AG10803 (cell line): ENCODE measurements at places on chromosomes 1 and 21.

GRCh38 chr1:152953761-152954160 is 6.8 kb downstream of the SPRR5 start:
- DNase-seq, result no peak

DNA sequence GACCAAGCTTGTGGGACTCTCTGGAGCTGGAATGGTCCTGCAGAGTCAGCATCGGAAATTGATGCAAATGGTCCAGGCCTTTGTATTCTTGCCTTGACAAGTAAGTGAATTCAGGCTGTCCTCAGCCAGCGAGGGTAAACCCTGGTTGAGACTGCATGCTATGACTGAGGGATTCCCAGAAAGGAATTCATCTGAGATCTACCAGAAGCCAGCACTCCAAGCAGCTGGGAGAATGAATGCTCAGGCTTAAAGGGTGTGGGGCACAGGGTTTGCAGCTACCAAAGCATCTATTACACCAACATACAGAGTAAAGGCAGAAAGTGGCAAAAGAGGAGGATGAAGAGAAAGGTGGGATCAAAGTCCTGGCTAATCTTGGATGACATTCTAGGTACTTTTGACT is 257.0 kb upstream of the LYPLAL1 start:
- no peak for DNase-seq

DNA sequence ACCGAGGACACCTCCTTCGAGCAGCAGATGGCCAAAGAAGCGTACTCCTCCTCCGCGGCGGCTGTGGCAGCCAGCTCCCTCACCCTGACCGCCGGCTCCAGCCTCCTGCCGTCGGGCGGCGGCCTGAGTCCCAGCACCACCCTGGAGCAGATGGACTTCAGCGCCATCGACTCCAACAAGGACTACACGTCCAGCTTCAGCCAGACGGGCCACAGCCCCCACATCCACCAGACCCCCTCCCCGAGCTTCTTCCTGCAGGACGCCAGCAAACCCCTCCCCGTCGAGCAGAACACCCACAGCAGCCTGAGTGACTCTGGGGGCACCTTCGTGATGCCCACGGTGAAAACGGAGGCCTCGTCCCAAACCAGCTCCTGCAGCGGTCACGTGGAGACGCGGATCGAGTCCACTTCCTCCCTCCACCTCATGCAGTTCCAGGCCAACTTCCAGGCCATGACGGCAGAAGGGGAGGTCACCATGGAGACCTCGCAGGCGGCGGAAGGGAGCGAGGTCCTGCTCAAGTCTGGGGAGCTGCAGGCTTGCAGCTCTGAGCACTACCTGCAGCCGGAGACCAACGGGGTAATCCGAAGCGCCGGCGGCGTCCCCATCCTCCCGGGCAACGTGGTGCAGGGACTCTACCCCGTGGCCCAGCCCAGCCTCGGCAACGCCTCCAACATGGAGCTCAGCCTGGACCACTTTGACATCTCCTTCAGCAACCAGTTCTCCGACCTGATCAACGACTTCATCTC is 106.8 kb upstream of the VAMP3 start:
- no peak for DNase-seq

GRCh38 chr1:58255192-58255591 is 291.3 kb downstream of the OMA1 start:
- DNase-seq, result no peak

DNA sequence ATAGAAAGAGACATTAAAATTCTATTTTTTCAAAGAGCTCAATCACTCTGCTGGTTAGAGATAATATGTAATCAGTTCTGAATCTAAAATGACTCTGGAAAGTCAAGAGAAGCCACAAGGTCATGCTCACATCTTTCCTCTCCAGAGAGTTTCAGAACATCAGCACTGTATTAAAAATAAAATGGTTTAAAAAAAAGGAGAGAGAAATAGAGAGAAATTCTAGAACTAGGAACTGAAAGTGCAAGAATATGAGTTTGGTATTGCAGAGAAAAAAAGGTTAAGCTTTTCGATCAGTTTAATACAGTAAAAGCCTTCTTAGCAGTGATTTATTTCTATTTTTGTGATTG is 44.0 kb upstream of the DIPK1A start:
- DNase-seq, result no peak

GRCh38 chr1:208269338-208269666 is 25.1 kb upstream of the PLXNA2 start:
- peak; percentile 49 for DNase-seq

- no peak for DNase-seq
These were observed 538.5 kb downstream of the NEGR1 start for GRCh38 chr1:71743862-71744261.

DNA sequence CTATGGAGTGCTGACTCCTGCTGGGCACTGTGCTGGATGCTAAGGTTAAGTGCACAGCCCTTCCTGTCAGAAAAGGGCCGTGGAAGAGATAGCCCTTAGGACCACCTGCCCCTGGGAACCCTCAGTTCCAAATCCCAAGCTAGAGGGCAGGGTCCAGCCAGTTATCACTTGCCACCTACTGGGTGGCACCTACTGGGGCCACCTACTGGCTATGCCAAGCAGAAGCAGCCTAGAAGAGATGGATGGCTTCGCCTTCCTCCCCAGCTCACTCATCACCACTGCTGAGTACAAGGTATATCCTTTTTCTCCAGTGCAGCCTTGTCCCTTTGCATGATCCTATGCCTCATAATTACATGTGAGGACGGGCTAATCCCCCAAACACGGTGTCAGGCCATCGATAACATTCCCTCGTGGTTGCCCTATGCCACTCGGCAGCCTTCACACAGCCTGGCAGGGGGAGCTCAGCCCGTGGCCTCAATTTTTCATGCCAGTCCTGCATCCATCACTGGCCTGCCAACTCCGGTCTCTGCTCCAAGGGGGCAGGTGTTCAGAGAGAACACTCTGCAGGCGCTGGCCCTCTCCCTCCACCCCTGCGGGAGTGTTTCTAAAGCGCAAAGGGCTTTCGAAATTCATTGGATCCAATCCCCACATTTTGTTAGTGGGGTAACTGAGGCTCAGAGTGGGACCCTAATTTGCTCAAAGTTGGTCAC is 49.0 kb downstream of the SYT2 start:
- DNase-seq, result no peak

GRCh38 chr21:32782698-32783097 is 11.1 kb upstream of the PAXBP1 start:
- peak; percentile 24 for DNase-seq

DNA sequence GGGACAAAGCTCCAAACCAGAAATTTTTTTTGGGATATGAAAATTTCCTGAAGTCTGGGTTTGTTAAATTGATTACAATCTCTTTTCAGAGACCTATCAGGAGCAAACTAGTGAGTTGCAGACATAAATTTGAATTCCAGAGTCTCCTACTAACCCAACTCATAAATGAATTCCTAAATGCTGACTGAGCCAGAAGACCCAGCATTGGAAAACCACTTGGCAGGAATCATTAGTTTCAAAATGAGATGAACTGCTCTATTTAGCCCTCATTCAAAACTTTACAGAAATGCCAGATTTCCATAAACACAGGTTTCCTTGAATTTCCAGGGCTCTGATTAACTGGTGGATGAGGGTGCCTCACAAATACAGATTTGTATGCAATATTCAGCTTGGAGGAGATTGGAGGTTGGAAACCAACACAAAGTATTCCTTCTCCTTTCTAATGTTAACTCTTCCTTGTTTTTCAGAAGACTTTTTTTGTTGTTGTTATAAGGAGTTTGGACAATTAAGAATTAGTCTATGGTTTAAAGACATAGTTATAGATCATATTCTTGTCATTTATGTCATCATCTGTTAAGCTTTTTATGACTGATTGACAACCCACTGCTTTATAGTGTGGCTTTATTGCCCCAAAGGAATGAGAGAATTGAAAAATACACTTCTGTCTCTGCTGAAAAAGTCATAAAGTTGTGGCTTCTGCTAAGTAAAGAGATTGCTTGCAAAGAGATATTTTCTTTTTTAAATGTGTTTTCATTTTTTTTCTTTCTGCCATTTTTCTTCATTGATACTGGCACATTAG is 222.8 kb downstream of the HLX start:
- peak; percentile 85 for DNase-seq

DNA sequence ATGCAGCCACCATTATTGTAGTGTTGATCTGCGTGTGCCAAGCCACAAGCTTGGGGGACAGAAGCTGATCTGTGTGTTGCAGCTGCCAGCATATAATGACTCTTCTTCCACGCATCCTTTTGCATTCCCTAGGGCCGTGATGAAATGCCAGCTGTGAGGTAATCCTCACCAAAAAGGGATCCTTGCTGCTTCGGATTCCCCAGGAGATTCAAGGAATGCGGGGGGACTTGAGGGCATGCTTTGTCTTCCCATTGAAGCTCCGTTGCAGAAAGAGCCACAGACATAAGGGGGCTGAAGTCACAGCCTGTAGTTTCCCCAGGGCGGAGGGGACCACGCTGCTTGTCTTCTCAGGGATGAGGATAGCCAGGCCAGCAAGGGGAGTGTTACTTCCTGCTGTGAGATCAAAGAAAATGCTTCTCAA is 281.6 kb upstream of the FMN2 start:
- peak; percentile 42 for DNase-seq

- no peak for DNase-seq
These were observed 2.5 kb upstream of the TFAP2E start for GRCh38 chr1:35570589-35571137.

DNA sequence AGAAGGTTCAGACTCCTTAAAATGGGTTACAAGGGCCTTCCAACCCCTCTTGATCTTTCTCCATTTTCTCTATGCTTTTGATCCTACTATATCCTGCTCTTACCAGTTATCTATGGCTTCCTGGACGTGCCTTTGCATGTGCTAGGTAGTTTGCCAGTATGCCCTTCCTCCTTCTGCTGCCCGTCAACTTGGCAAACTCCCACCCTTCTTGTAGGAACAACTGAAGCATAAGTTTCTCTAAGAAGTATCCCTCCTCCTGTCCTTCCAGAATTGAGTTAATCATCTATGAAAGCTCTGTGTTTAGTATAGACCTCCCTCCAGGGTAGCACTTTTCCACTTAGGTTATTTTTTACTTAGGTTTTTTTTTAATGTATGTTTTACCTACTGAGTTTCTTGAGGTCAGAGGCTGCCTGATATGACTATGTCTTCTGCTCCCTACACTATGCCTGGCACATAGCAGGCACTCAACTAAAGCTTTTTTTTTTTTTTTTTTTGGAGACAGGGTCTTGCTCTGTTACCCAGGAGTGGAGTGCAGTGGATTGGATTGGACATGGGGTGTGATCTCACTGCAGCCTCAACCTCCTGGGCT is 10.0 kb upstream of the IGSF3 start:
- no peak for DNase-seq

DNA sequence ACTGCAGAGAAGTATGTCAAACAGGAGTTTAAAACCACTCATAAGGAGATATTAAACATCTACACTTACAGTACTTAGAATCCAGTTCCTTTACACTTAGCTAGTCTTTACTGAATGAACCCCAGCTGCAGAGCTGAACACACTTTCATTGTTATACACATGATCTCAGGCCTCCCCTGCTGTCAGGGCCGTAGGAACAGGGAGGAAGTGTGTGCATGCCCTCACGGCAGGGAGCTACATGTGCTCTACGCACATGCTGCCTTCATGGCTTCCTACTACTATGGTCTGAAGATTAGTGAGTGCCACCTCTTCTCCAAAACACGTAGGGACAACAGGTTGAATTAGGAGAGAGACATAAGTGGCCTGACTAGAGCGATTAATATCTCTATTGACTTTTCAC is 191.5 kb downstream of the SIPA1L2 start:
- no peak for DNase-seq

DNA sequence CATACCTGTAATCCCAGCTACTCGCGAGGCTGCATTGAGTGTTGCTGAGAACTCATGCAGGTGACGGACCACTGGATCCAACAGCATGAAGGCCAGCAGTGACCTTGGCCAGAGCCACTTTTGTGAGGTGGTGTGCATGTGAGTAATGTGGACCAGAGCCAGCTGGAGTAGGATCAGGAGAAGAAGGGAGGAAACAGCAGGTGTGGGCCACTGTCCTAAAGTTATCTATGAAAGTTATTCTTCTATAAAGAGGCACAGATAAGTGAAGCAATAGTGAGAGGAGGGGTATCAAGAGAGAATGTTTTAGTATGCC is 47.8 kb downstream of the TCP10L start:
- no peak for DNase-seq

DNA sequence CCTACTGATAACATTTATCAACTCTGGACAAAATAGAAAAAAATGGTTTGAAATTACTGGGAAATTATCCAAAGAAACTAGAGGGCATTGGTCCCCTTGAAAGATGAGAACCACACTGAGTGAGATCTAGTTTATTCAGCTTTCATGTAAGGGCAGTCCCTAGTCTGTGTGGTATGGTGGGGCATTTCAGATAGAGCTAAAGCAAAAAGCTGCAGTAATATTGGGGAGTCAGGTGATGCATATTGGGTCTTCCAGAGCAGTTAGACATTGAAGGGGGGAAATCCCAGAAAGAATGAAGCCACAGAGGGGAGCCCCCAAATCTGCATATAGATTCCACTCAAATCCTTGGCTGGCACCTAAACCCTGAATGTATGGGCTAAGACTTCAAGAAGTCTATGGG is 347.7 kb upstream of the POU3F1 start:
- no peak for DNase-seq

DNA sequence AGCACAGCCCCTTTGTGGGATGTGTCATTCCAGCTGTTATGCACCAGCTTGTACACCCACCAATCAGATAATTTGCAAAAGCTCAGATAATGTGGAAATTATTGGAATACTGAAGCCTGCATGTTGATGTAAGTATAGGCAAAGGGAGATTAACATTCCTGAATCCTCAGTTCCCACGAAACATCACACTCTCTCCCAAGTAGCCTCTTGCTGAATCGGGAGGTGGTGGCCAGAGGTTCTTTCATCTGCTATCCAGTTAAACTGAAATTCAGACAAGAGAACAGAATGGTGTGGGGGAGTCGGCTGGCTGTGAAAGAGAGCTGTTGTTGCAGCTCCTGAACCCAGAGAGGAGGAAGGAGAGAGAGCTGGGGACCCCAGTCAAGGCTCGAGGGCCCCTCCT is 170.9 kb downstream of the ZBTB18 start:
- DNase-seq, result peak; percentile 40

GRCh38 chr1:117616967-117617366 is 11.1 kb downstream of the TENT5C start:
- no peak for DNase-seq

DNA sequence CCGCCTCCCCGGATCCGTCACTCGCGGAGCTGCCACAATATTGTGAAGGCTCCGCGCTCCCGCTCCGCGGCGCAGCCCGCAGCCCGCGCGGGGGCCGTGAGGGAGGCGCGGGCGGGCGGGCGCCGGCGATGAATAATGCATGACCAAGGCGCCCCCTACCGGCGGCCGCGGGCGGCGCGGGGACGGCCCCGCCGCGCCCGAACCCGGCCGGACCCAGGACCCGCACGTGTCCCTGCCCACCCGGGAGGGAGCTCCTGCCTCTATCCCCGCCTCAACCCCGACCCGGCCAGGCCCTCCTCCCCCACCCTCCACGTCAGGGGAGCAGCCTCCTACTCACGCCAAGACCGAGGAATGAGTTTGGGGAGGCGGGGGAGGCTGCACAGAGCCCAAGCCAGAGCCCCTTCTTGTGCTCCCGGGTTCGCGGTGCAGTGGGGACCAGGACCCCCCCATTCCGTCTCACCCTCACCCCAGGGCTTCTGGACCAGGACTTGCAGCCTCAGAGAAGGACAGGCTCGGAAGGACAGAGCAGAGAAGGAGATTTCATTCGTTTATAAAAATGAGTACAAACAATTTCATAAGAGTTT is 70.8 kb upstream of the CASZ1 start:
- no peak for DNase-seq

GRCh38 chr1:5728663-5729355 is 263.4 kb downstream of the NPHP4 start:
- no peak for DNase-seq
